ENCODE measurements at places on chromosomes 3 and 15.
A peak's percentile ranks its signal among the peaks of the same experiment; 100 is the strongest.

DNA sequence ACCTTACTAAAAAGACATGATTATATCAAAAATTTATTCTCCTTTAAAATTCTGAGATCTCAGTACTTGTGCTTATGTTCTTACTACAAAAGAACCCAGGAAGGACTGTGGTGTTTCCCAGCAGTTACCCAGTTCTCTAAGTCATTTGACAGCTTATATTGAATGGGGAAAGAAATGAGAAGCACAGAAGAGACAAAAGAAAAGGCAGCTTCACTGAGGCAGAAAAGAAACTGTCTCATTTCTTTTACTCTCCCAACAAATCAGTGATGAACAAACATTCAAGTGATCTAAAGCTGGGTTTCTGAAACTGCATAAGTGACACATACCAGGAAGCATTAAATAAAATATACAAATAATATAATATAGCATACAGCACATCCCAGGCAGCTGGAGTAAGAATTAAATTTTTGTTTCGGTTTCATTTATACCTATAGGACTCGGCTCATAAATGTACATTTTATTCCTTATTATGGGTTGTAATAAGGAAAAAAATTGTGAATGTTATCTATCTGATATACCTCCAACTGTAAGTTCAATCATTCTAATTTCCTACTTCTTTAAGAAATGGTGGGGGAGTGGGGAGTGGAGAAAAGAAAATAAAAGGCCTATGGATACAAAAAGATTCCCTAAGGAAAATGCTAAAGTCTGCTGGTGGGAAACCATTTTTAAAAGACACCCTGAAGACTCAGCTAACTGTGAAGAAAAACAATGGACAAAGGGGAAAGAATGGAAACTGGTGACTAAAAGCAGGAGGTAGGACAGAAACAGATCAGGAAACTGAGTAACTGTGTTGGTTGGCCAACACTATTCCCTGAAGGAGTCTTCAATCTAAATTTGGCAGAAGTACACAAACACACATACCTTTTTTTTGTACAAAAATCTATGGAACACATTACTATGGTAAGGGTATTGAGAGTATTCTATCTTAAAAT is 156.8 kb downstream of the TBC1D5 start:
- no peak for DNase-seq

DNA sequence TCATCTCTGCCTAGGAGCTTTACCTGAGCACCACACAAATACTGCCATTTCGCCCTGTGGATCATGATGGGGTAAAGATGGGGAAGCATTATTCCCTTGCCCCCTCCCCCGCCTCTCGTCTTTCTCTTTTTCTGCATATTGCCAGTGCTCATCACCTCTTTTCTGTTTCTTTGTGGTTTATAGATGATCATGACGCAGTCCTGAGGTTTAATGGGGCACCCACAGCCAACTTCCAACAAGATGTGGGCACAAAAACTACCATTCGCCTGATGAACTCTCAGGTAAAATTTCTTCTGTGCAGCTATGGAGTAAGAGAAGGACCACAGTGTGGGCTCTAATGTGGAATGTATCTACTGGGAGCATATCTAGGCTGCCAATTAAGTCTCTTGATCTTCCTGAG is 88.2 kb downstream of the RPL39L start:
- DNase-seq = no peak

DNA sequence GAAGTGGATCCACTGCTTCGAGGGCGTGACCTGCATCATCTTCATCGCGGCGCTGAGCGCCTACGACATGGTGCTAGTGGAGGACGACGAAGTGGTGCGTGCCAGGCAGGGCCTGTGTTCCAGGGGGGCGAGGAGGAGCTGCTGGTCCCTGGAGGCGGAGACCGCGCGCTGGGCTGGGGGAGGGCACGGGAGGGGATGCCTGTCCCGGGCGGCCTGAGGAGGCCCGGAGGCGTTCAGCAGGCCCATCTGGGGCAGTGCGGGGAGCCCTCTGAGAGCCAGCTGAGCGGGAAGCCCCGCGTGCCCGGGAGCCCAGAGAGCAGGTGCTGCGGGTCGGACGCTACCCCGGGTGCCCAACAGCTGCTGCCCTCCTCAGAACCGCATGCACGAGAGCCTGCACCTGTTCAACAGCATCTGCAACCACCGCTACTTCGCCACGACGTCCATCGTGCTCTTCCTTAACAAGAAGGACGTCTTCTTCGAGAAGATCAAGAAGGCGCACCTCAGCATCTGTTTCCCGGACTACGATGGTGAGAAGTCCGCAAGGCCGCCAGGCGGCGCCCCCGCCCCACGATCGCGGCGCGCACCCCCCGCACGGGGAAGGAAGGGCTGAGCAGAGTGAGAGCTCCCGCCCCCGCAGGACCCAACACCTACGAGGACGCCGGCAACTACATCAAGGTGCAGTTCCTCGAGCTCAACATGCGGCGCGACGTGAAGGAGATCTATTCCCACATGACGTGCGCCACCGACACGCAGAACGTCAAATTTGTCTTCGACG is 2.9 kb downstream of the GNAT1 start:
- peak; percentile 75 for DNase-seq

DNA sequence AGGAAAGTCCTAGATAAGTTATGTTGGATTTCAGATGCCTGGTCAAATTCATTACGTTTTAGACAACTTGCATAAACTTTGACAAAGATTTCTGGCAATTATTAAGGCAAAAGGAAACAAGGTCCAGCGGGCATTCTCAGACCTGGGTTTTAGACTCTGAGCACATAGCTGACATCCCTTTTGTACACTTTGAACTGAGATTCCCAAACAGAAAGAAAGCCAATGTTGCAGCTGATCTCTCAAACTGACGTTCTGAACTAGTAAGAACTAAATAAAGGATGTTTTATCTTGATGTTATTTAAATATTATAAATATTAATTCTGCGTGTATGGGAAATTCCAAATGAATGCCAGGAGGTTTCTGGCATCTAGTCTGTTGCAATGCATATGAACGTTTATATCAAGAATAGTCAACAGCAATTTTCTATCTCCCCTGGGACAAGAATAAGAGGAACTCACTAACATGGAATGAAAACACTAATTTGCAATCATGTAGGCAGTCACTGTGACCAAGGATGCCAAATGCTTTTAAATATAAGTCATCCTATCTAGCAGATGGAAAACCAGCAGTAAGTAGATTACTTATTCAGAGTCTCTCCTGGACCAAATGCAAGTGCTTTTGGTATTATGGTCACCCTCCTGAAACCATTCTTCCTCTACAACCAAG is 202.1 kb downstream of the GREM1 start:
- DNase-seq = no peak

DNA sequence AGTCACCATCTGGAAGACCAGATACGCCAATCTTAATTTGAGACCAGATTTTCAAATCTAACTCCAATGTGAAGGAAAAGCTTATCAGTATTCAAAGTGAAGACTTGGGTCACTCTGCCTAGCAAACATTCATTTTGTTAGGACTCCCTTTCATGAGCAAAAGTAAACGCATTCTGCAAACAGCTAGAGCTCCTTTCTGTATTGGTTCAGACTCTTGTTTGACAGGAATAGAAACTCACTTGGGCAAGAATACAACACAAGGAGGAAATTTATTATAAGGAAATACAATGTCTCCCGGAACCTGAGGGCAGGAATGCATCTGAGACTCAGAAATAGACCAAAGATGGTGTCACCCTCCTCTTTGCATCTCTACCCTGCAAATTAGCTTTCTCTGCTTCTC is 558.6 kb downstream of the TAFA4 start:
- no peak for DNase-seq

DNA sequence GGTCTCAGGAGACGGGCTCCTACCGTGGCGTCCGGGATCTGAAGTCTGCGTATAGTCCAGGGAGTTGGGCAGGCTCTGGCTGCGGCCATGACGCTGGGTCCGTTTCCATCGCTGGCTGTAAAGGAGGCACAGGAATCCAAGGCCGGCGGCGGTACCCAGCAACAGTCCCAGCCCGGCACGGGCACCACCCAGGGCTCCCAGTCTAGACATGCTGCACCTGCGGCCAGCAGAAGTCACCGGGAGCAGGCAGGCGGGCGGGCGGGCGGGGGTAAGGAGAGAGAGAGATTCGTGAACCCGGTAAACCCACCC is 526 bp downstream of the RMDN3 start:
- DNase-seq = no peak

DNA sequence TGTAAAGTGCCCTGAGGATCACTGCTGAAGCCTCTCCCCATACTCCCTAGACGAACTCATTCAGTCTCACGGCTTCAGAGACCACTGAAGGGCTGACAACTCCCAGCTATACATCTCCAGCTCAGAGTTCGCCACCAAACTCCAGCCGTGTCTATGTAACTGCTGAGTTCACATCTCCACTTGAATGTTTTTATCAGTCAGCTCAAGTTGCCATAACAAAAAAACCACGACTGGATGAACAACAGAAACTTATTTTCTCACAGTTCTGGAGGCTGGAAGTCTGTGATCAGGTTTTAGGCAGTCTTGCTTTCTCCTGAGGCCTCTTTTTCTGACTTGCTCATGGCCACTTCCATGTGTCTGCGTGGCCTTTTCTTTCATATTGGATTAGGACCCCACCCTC is 223.0 kb upstream of the LRRFIP2 start:
- DNase-seq = no peak

GRCh38 chr15:62648954-62649353 is 393.6 kb upstream of the TPM1 start:
- DNase-seq = no peak

All from activated effector memory CD4-positive, alpha-beta T cell treated with Interleukin-2 at 50 U/mL for 16 hours (primary cell).